Posterior vena cava (tissue), 2 donors: ENCODE measurements at places on chromosomes 3 and 15. TPM values are rescaled to one million over a fixed set of nuclear protein-coding genes. Genes with fewer than 3 reads are reported as not detected.

The CACNA2D3 gene
- 4.0 TPM for total RNA-seq

The CX3CR1 gene
- 1.9 TPM for total RNA-seq

The MST1 gene
- total RNA-seq, result 3.0 TPM

DNA sequence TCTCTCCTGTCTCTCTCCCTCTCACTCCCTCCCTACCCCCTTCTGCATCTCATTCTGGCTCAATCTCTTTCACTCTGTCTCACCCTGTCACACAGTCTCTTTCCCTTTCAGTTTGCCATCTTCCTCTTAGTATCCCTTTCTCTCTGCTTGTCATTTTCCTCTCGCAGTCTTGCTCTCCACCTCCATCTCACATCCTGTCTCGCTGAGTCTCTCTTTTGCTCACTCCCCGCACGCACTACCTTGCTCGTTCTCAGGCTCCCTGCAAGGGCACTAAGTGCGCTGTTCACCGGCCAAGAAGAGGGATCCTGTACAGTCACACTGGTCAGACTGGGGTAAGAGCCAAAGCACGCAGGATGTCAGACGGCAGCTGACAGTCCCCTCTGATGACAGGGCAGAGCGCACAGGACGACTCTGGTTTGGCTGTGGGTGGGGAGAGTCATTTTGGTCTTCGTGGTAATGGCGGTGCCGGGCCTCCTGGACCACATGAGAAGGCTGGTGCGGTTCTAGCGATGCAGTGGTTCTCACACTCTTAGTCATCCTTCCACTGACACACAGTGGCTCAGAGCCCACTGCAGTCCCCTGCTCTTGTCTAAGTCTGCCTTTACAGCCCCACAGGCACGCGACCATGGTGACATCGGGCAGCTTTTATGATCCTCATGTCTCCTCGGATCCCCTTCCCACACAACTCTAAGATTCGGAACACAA lies 356.8 kb downstream of the FOXP1 start:
- peak; percentile 84 for DNase-seq

- no peak for DNase-seq
Observed at GRCh38 chr3:9280451-9281219, 31.2 kb upstream of the SRGAP3 start.

DNA sequence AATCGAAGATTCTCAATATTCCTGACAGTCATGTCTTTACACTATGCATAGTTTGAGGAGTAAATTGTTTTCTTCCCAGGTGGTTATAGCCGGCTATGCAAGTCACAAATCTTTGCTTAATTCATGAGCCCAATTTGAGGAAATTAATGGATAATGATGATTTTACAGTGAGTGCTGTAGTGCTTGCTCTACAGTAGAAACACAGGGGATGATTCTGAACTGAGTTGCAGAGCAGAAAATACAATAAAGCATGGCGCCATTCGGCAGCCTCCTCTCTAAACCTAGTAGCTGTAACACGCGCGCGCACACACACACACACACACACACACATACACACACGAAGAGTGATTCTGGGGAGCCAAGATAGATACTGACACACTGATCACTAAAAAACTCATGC lies 181.7 kb upstream of the DPH6 start:
- DNase-seq, result no peak

DNA sequence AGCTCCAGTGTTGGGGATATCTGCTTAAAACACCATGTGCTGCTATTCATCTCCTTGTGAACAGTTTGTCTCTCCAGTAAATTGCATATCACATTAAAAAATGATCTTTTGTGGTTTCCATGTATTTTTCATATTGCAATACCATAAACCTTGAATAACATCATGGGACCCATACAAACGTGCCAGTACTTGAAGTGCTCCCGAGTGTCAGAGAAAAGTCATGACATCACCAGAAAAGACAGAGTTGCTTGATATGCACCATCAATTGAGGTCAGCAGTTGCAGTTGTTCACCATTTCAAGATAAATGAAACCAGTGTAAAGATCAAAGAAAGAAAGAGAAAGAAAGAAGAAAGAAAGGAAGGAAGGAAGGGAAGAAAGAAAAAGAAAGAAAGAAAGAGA lies 278.6 kb downstream of the ZNF621 start:
- DNase-seq, result no peak

- no peak for DNase-seq
Observed at GRCh38 chr3:66830301-66830700, 167.8 kb upstream of the KBTBD8 start.
